ENCODE measurements at places on chromosomes 1 and 21.

- DNase-seq: no peak
Measured at GRCh38 chr1:119779869-119780356, 11.2 kb upstream of the HMGCS2 start.

DNA sequence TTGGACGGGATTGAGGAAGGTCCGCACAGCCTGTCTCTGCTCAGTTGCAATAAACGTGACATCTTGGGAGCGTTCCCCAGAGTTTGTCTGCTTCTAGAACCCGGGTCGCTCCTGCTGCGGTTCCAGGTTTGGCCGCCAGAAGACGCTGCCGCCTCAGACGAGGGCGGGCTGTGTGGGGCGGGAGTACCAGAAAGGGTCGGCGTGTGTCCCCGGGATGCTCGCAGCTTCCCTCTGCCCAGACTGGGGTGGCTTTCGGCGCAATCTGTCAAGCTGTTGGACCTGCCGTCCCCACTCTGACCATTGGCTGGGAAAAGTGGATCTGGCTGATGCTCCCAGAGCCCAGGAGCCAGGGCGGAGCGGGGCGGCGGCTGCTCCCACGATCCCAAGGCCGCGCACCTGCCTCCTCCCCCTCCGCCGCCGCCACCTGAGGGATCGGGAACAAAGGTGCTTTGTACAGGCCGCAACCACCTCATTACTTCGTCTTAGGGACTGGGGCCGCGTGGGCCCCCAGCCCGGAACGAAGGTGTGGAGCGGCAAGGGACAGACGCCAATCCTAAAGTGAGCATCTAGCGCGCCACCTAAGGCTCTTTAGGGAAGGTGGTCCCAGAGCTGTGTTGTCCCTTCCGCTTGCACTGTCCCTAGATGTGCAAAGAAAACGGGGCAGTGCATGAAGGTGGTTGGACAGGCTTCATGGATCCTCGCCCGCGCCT is 683 bp upstream of the EFNA4 start:
- DNase-seq: peak; percentile 82

DNA sequence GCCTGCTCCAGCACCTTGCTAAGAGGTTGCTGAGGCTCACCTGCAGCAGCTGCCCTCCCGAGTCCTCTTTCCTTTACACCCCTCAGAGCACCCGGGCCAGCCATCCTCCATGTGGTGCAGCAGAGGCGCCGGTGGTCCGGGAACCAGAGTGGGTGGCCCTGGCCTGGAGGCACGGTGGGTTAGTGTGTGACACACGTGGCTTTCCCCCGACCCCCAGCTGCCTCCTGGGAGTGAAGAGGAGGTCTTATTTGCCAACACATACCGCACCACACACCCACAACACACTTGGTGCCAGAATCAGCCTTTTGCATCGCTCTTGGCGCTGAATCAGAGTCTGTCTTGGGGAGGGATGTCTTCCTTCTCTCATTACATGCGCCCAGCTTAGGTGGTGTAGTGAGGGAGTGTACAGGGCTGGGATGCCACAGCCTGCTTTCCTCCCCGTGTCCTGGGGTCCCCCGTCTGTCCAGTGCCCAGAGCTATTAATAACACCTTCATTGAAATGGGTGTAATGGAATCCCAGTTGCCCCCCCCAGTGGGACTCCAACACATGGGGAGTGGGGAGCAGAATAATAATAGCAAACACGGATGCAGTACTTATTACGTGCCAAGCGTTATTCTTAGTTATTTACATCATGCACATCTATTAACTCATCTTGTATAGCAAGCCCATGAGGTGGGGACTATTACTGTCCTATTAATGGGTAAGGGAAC is 38.2 kb downstream of the MAPKAPK2 start:
- DNase-seq: no peak

DNA sequence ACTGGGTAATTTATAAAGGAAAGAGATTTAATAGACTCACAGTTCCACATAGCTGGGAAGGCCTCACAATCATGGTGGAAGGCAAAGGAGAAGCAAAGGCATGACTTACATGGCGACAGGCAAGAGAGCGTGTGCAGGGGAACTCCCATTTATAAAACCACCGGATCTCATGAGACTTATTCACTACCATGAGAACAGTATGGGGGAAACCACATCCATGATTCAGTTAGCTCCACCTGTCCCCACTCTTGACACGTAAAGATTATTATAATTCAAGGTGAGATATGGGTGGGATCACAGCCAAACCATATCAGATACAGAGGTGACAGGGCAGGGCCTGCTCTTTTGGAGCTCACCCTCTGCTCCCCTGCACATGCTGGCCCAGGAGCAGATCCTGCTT is 31.4 kb upstream of the TMEM61 start:
- DNase-seq: no peak

DNA sequence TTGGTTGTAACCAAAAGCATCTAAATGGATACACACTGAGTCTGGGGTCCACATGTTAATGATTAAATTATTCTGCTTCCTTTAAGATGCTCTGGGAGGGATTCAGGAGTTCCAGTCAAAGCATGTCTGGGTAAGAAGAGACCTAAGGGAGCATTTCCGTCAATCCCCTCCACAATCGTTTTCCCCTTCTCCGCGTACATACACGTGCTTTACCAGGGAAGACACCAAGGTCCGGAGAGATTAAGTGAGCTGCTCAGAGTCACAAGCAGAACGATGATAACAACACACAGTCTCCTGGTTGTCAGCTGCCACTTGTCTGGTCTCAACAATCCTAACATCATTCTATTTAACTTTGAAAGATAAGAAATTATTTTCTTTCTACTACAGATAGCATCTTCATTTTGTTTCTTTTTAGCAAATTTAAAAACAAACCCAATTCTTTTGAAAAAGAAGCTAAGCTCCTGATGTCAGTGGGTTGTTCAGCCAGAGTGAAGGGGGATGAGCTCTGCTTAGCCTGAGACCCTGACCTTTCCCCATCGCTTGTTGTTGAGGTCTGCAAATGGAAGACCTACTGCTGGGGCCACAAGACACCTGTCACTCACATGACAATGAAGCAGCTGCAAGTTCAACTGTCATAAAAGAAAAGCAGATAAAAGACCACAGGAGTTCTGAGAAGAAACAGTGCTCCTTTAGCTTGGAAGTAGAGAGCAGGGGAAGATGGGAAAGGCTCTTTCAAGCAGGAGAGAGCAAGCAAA is 4.5 kb downstream of the PAFAH2 start:
- DNase-seq: no peak

DNA sequence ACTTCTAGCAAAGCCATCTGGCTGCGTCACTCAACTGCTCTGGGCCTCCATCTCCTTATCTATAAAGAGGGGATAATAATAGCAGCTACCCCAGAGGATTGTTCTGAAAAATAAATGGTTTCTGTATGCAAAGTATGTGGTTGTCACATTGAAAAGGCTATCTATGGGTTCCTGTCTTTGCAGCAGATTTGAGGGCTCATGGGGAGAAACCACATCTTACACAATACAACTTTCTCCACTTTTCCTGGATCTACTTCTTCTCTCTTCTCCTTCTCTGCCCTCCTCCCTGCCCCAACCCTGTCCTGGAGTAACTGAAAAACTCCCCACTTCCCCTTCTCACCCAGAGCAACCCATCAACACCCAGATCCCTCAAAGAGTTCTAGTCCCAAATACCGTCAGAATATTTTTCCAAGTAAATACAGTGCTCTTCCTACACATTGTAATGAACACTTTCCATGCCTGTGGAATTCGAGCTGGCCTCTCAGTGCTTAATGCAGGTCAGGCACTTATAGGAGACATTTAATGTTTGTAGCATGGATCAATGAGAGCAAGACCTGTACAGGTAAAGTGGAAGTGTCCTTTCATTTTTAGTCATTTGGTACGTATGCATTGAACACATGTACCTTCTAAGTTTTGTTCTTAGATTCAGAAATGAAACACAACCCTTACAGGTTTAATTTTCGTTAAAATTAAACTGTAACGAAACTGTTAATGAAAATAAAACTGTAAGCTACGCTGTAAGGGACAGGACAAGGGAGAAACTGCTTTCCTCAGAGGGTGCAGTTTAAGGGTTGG is 131.9 kb downstream of the AK5 start:
- no peak for DNase-seq

- DNase-seq: no peak
Measured at GRCh38 chr1:177569476-177569875, 398.7 kb downstream of the BRINP2 start.

GRCh38 chr1:117271959-117272358 is 61.2 kb upstream of the VTCN1 start:
- no peak for DNase-seq

DNA sequence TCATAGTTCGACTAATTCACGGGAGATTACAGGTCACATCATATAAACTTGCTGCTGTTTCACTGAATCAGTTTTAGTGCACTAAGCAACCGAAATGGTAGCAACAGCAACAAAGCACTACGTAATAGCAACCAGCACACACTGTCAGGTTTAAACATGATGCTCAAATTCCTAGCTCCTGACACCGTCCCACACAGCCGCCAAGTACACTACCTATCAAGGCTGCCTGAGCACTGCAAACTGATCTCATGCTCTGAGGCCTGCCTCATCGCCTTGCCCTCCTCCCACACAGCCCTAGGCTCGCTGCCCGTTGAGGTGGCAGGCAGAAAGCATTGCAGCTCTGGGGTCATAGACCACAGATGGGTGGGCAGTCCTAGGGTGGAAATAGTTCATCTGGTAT is 12.4 kb downstream of the LAMC2 start:
- no peak for DNase-seq

- no peak for DNase-seq
Measured at GRCh38 chr1:208449951-208450350, 205.8 kb upstream of the PLXNA2 start.

DNA sequence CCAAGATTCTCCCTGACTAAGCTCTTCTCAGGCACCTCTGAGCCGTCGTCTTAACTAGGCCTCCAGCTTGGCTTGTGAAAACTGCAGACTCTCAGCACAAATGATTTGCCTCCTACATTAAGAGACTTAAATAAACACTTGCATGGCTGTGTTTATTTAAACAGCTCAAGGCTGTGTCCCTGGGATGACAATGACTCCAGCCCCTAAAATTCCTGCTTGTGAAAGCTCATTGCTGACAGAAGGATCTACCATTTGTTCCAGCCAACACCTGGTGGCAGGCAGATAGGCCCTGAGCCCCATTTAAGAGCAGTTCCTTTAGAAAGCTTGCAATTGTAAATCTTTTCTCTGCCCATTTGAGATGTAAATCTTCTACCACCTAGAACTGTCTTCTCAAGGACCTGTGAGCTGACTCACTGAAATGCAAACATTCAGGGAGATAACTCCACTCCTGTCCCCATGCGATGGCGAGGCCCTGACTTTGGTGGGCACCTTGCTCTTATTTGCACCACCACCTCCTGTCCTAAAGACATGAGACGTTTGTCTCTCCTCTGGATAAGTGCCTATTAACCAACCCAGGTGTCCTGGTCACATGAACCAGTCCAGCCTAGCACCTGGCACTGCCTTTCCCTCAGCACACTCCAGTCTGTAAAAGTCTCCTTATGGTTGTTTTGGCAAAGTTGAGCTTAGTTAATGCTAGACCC is 15.1 kb upstream of the PCP4 start:
- DNase-seq: no peak

GRCh38 chr1:149846042-149846441 is 53.3 kb upstream of the BOLA1 start:
- DNase-seq: no peak

DNA sequence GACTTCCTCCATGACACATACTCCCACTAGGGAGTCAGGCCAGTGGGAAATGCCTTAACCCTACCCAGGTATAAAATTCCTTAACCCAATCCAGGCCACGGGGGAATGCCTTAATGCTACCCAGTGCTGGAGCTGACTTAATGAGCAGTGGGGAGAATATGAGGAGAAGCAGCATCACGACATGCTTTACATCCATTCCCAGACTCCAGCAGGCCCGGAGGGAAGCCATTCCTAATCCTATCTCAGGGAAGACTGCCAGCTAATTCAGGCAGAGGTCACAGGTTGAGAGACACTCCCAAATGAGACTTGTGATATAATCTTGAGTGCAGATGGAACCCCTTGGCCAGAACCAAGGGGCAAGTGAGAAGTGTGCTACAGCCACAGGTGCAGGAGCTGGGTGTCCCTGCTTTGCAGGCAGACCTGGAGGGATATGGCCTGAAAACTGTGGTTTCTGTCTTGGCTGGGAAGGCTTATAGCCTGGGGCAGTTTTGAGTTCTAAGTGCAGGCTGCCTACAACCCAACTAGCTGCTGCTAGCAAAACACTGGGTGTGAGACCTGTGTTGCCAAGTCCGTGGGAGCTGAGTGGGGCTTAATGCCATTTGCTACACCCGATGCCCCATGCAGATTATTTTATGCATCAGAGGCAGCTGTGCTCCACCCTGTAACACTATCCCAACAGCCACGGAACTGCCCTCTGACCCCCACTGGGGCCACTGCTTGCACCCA is 45.1 kb upstream of the GUCA2A start:
- no peak for DNase-seq

DNA sequence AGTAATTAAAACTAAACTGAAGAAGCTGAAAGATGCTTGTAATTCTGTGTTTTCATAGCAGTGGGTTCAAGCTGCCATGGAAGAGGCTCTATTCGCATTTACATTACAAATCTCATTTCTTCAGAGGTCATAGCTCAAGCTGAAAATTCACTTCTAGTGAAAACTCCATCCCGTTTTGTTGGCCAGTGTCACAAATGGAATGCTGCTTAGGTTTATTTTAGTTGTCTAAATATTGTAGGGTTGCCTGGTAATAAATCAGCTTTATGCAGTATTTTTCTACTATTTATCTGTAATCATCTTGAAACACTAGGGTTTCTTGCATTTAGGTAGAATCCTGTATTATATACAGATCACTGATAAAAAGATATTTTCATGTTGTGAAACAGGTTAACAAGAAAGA is 240.6 kb downstream of the PTBP2 start:
- DNase-seq: no peak

GRCh38 chr1:147600119-147601111 is 59.1 kb downstream of the BCL9 start:
- no peak for DNase-seq

GRCh38 chr21:26887251-26887650 is 42.0 kb upstream of the ADAMTS1 start:
- no peak for DNase-seq

GRCh38 chr1:225613006-225613405 is 39.9 kb downstream of the ENAH start:
- DNase-seq: no peak

- no peak for DNase-seq
Measured at GRCh38 chr1:170162459-170163246, 16.9 kb downstream of the NTMT2 start.

DNA sequence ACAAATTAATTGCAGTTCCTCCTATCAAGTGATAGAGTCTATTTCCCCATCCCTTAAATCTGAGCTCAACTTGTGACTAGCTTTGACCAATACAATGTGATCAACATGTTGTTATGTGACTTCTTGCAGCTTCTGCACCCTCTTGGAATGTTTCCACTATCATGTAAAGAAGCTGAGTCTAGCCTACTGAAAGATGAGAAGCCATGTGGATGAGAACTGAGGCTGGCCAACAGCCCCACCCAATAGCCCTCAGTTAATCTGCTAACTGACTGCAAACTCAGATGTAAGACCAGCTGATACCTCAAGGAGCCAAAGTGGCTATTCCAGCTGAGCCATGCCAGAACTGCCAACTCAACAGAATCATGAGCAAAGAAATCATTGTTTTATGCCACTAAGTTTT is 44.0 kb downstream of the LYST start:
- no peak for DNase-seq

GRCh38 chr1:100642826-100643225 is 76.7 kb upstream of the VCAM1 start:
- no peak for DNase-seq

GRCh38 chr21:26570203-26570602 is 2.9 kb downstream of the CYYR1 start:
- no peak for DNase-seq

All from GM12891 (cell line).